ENCODE measurements at places on chromosomes 5 and 9.

DNA sequence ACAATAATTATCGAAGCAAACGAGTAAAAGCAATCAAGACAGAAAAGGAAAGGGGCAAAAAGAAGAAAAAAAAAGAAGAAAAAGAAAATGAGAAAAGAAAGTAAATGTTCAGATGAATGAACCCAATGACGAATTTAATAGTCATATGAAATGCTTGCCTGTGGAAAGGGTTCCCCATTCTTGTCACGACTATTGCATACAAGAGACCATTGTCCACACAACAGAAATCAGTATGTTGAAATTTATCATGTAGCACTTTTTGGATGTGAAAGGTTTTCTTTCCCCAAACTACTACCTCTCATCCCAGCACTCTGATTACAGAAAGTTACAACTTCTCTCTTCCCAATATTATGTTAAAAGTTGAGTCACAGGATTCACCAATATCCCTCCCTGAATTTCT lies 162.4 kb downstream of the ZDHHC21 start:
- no peak for DNase-seq

DNA sequence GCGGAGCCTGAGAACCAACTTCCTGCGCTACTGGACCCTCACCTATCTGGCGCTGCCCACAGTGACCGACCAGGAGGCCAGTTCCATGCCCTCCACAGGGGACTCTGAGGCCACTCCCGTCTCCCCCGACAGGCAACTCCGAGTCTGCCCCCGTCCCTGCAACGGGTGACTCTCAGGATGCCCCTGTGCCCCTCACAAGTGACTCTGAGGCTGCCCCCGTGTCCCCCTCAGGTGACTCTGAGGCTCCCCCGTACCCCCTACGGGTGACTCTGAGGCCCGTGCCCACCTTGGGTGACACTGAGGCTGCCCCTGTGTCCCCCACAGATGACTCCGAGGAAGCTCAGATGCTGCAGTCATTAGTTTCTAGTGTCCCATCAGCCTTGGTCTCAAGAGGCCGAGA lies 25.1 kb downstream of the CEL start:
- no peak for DNase-seq

- no peak for DNase-seq
Measured at GRCh38 chr9:124409410-124409809, 5.8 kb downstream of the PSMB7 start.

DNA sequence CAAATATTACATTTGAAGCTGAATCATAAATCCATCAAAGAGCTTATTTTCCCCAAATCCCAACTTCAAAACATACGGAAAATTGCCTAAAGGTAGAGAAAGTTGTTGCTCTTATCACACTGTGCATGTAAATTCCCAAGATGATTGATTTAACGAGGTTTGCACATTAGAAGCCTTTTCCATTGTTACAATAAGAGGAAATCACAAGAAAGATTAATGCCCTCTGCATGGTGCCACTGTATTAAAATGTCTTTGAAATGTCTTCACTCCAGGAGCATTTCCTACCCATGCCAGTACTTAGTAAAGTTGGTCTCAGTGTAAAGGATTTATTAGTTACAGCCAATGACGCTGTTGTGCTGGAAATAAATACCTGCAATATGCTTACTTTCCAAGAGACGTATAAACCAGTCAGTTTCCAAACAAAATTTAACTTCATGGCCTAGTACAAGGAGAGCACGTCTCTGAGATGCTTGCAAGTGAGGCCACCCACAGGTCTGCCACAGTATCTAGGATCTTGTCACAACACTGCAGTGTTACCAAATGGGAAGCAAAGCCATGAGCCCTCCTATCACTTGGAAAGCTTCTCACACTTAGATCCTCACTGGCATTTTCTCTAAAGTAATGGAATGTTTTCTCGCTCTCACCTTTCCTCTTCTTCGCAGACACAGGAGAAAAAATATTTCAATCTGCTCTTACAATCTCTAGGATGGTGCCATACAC lies 112.4 kb downstream of the CETN3 start:
- no peak for DNase-seq

- DNase-seq: no peak
Measured at GRCh38 chr5:2738156-2738699, 13.2 kb downstream of the IRX2 start.

GRCh38 chr5:86679529-86679928 lies 61.8 kb downstream of the COX7C start:
- DNase-seq: peak; percentile 28

DNA sequence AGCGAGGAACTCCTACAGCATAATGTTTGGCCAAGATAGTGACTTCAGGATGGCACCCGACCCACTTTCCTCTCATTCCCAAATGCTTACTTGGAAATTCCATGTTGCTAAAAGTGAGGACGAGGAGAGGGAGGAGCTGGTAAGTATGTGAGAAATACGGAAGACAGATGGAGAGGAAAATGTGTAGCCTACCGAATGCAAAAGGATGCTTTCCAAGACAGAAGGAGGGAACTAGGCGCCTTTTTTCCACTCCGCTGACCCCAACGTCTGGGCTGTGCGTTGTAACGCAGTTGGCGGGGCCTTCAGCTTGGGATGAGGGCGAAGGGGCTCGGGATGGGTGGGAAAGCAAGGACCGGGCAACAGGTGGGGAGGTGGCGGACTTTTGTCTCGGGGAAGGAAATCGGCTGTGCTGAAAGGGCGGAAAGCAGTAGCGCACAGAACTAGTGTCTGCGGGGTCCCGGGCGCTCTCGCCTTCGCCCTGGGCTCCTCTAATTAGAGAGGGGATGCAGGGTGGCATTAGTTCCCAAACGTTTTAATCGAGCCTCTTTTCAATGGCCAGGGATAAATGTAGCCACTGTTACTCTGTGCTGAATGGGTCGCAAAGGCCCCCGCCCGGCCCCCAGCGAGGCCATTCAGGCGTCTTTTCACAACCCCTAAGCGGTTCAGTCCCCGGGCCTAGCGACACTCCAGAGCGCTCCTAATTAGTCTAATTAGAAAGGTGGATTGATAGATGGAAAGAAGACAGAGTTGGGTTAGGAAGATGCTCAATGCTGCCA lies 12.6 kb downstream of the FOXD1 start:
- DNase-seq: no peak

DNA sequence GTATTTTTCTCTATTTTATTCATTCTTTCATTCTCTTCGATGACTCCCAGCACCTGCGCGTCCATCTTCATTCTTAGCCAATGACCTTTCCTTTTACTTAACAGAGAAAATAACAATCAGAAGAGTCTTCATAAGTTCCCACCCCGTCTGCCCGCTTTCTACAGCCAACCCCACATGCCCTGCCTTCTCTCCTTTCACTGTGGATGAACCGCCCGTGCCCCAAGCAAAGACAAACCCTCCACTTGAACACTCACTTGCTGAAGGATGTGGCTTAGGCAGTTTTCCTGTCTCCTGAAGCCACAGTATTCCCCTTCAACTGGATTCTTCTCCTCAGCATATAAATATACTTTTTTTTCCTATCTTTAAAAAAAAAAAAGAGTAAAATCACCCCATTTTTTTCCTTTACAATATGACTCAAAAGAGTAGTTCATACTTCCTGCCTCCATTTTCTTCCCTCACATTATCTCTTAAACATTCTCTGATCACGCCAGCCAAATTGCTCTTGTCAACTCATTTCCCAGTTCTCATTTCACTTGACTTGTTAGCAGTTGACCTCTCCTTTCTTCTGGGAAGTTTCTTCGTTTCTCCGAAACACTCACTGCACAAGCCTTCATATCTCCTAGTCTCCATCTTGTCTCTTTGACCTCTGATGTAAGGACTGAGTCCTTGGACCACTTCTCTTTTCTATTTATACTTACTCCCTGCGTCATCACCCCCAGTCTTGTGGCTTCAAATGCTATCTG lies 11.1 kb downstream of the NIPSNAP3B start:
- DNase-seq: no peak

DNA sequence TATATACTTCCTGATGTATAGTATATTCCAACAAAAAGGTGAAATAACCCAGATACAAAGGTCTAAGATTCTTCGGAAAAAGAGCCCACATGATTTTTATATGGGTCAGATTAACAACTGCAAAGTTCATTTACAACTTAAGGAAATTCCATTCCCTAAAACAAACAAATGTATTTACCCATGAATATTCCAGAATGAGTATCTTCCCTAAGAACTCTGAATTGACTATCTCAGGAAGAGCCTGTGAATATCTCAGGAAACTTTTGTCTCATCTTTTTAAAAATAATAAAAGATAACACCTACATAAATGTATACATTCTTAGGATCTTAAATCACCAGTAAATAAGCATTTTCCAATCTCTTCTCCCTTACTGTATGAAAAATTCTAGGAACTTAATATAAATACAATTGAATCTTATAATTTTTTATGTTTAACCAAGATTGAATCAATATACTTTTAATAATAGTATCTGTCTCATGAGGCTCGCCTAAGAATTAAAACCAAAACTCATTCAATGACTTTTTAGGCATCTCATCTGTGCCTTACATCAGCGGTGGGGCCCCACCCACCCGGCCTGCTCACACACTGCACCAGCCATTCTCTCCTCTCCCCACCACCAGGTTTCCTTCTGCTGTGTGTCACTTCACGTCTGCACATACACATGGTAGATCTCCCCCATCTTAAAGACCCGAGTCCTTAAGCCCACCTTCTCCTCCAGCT lies 78.1 kb downstream of the RAPGEF1 start:
- no peak for DNase-seq

DNA sequence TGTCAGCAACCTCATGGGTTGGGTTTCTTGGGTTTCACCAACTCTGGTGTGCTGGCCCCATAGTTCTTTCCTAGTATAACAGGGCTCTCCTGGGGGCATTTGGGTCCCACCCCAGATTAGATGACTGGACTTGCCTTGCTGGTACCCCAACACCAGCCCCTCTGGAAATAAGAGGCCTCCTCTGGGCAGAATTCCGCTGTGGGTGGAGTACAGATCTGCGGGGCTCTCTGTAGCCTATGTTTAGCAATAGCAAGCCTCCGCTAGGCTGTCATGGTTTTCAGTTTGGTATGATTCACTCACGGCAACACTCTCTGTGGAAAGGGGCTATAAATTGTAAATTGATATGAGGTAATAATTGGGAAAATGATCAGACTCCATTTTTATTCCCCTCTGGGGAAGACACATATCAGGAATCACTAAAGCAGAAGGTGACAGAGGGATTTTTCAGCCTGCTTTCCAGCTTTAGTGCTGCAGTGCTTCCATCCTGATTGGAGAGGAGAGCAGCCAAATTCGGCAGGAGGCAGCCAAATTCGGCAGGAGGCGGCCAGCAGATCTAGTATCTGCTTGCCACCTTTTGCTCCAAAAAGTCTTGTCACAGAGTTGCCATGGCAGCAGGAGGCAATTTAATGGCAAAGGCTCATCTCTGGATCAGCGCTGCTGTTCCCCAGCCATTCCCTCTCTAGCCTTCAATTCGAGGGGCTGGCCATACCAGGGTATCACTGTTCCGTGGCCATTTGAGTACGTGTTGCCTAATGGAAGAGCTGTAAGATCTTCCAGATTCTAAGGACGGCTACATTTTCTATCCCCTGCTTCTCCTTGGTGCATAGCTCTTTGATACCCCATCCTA lies 84.6 kb downstream of the SLC44A1 start:
- DNase-seq: no peak

DNA sequence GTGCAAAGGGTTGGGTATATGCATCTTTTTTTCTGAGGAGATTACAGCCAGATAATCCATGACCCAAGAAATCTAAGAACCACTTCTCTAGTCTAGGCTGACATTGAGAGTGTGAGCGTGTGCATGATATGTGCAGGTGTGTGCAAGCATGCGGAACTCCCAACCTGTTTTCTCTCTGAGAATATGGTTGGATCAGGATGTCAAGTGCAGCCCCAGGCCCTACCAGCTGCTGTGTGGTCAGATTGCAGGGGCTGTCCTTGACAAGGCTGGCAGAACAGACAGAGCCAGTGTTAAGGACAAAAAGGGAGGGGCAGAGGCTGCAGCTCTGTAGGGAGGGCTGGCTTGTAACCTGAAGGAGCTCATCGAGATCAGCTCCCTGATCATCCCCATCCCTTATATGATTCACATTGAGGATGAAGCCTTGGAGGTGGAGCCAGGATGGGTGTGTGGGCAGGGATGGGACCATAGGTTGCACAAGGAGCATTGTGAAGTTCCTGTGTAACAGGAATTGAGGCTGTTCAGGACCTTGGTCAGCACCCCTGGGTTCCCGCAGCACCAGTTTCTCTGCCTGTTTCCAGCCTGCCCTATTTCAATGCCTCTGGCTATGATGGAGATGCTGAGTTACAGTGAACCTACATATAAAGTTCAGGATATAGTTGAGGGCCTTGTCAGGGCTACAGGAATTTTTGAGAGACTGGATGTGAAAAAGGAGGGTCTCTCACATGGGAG lies 52.6 kb upstream of the ARAP3 start:
- DNase-seq: peak; percentile 17

- DNase-seq: no peak
Measured at GRCh38 chr5:119420169-119420568, 32.1 kb upstream of the HSD17B4 start.

- DNase-seq: peak; percentile 56
Measured at GRCh38 chr9:125525921-125526631, 180.9 kb downstream of the MAPKAP1 start.

DNA sequence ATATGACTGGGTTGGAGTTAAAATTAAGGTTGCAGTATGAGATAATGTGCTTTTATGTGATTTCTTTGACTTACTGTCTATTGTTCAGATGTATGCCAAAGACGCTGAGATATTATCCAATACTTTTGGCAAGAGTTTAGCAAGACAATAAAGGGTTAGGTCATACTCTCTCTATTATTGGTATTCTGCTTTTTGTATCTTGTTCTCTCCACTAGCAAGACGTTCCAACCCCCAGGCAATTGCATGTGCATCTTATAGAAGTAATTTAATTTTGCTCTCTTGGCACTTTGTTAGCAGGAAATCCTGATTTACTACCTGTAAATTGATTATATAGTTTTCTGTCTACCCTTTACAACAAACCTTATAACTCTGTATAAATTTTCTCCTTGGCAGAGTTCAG lies 1093.6 kb downstream of the CDH9 start:
- DNase-seq: no peak

DNA sequence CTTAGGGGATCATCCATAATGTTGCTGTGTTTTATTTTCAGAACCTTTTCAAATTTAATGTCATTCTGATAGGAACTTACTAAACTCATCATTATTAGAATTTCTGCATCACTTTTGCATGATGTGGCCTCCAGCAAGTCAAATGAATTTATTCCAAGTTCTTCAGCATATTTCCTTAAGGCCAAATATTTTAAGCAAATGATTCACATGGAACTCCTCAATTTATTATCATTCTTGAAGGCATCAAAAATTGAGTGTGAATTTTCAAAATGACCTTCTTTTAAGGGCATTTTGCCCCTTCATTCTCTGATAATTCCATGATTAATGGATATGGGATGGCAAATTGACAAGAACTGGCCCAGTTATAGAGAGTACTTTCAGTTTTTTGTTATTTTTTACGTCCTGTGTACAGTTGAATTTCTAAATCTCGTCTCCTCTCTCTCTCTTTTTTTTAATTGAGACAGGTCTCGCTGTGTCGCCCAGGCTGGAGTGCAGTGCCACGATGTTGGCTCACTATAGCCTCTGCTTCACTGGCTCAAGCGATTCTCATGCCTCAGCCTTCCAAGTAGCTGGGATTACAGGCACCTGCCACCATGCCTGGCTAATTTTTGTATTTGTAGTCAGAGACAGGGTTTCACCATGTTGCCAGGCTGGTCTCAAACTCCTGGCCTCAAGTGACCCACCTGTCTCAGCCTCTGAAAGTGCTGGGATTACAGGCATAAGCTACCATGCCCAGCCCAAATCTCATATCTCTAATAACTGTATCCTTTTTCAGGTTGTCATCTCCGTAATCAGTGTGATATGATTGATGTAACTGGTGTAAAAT lies 29.1 kb downstream of the GPR21 start:
- no peak for DNase-seq

- DNase-seq: peak; percentile 75
Measured at GRCh38 chr9:98908897-98909634, 34.6 kb upstream of the COL15A1 start.

GRCh38 chr9:91741522-91741921 lies 208.5 kb downstream of the ROR2 start:
- no peak for DNase-seq
